ENCODE measurements at places on chromosomes 7 and 10.

DNA sequence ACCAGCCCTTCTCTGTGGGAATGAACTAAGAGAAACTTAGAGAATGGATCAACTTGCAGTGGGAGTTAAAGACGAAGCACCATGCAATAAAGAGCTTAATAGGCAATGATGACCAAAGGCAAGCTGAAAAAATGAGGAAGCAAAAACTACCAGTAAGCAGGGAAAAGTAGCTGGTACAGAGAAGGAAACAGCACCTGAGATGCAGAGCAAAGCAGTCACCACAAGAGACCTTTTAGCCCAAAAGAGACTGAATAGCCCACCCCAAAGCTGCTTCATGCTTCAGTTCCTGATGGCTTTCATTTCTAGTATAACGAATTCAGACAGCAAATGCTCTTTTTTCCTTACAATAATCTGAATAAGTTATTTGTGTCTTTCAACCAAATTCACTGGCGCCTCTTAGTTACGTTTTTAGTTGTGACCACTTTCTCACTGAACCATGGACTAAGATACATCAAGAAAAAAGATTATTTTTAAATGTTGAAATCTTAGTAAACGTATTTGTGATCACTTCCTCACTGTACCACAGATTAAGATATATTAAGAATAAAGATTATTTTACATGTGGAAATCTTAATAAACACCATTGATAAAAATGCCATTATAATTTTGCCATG, 76.0 kb downstream of the USP6NL start:
- DNase-seq: no peak

GRCh38 chr7:2864999-2865670, 21.0 kb upstream of the GNA12 start:
- peak; percentile 49 for DNase-seq

DNA sequence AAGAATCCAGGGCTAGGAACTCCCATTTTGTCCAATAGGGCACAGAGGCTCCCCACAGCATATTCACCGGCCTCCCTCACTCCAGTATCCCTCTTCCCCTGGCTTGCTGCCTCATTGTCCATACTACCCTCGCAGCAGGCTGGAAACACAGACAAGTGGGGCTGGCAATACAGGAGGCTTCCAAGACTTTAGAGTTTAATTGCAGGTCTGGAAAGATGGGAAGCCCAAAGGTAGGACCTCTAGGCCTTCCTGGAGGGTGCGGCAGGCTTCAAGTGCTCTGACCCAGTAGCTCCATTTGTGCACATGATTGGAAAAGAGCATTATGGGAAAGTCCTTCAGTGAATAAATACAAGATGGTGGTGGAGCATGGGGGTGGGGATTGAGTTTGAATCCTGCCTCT, 166.7 kb downstream of the EVX1 start:
- DNase-seq: no peak

GRCh38 chr10:43806831-43807640, 158.4 kb upstream of the ZNF32 start:
- no peak for DNase-seq

DNA sequence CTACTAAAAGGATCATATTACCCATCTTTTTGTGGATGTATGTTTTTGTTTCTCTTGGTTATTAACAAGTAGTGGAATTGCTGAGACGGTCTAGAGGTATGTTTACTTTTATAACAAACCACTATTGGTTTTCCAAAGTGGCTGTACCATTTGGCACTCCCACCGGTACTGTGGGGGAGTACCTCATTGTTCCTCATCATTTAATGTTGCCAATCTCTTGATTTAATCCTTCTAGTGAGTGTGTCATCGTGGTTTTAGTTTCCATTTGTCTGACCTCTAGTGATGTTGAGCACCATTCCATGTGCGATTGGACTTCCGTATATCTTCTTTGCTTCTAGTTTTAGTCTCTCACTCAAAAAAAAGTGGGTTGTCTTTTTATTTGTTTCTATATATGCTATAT, 50.4 kb downstream of the RBM33 start:
- DNase-seq: no peak

DNA sequence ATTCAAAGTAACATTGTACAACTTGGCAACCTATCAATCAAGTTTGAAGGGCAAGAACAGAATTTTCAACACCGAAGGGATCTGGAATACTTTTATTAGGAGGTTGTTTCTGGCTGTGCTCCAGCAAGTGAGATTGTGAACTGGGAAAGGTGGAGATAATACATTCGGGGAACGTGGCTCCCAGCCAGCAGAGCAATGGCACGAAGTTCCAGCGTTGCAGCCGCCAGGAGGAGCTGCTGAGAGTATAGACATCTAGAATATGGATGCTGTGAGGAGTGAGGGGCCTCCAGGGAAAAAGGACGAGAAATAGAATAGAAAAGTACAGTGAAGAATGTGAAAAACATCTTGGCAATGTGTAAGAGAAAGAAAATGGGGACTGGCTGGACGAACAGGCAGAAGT, 69.5 kb downstream of the TCERG1L start:
- DNase-seq: no peak

GRCh38 chr7:26959290-26959689, 94.9 kb upstream of the SKAP2 start:
- DNase-seq: no peak

GRCh38 chr7:142250705-142251104, 7.2 kb downstream of the PRSS58 start:
- DNase-seq: no peak

DNA sequence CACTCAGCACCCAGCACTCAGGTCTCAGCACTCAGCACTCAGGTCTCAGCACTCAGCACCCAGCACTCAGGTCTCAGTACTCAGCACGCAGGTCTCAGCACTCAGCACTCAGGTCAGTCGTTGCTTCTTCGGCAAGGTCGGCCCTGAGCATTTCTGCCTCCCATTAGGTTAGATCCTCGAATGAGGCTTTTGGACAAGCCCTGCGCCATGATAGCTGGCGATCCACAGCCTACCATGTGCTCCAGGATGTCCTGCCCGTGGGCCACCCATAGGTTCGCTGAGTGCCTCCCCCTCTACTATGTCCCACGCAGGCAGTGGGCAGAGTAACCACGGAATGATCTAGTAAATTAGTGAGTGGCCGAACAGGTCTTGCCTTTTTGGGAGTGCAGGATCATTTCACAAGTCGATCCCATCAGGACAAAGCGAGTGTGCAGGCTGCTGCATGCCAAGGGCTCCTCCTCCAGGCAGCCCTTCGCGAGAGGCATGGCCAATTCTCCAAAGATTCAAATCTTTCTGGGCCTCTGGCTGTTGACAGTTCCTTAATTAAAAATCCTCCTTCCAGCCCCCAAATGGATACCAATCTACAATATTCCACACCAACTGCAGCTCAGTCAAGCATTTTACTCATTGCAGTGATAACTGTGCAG, 206.3 kb downstream of the ADARB2 start:
- DNase-seq: no peak
